ENCODE measurements at places on chromosomes 7 and 10. TPM values are rescaled to one million over a fixed set of nuclear protein-coding genes. Genes with fewer than 3 reads are reported as not detected.

CHST3 gene
- total RNA-seq: 27.9 TPM

ZNF33A gene
- total RNA-seq: 17.2 TPM

AKR1C2 gene
- total RNA-seq: 169 TPM

GNGT1 gene
- total RNA-seq: not detected

NUTM2D gene
- 2.7 TPM for total RNA-seq

ECHS1 gene
- total RNA-seq: 197 TPM

TMEM213 gene
- total RNA-seq: not detected

DDX50 gene
- total RNA-seq: 30.7 TPM

SLC18A3 gene
- total RNA-seq: not detected

NPFFR1 gene
- total RNA-seq: 0.19 TPM

SPAM1 gene
- not detected for total RNA-seq

LRRD1 gene
- not detected for total RNA-seq

PTPRN2 gene
- total RNA-seq: 2.4 TPM

HGF gene
- 4.8 TPM for total RNA-seq

TWIST1 gene
- 5.4 TPM for total RNA-seq

TLL2 gene
- total RNA-seq: 0.16 TPM

ATRNL1 gene
- 2.5 TPM for total RNA-seq

SSBP1 gene
- 76.8 TPM for total RNA-seq

ITPRIP gene
- 66.2 TPM for total RNA-seq

SPAG6 gene
- not detected for total RNA-seq

ZNF239 gene
- 5.3 TPM for total RNA-seq

SLC26A3 gene
- 1.0 TPM for total RNA-seq

PLXDC2 gene
- 79.9 TPM for total RNA-seq

KAZALD1 gene
- total RNA-seq: 15.0 TPM

ACTR3C gene
- total RNA-seq: 4.3 TPM

CDC14C gene
- not detected for total RNA-seq

SCART1 gene
- total RNA-seq: 1.9 TPM

All from omental fat pad (tissue), 4 donors.